Stimulated activated CD8-positive, alpha-beta memory T cell treated with anti-CD3 and anti-CD28 coated beads, Interleukin-15, amount 100 ng/mL, for 1 hour (primary cell): ENCODE measurements at places on chromosomes 1 and 21.

GRCh38 chr1:167499664-167500101 lies 18.6 kb downstream of the CD247 start:
- DNase-seq: no peak

- no peak for DNase-seq
These were observed 83.1 kb downstream of the ESRRG start for GRCh38 chr1:216640100-216640499.

DNA sequence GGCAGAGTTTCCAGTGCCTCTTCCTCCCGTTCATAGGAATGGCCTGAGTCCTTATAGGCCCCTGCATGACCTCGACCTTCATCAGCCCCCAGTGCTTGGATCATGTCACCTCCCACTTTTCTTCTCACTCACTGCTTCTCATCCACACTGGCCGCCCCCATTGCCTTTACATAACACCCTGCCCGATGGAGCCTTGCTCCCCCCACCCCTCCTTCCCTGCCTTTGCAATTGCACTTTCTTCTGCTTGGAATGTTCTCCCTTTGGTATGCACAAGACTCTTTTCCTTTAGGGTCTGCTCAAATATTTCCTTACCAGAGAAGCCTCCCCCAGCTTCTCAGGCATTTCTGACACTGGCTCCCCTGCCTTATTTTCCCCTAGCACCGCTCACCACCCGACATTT lies 125.2 kb upstream of the KCNJ6 start:
- DNase-seq: no peak

- DNase-seq: no peak
These were observed 75.1 kb downstream of the ARHGEF10L start for GRCh38 chr1:17614586-17614985.

GRCh38 chr1:207659545-207660153 lies 14.7 kb downstream of the CR1L start:
- DNase-seq: no peak

DNA sequence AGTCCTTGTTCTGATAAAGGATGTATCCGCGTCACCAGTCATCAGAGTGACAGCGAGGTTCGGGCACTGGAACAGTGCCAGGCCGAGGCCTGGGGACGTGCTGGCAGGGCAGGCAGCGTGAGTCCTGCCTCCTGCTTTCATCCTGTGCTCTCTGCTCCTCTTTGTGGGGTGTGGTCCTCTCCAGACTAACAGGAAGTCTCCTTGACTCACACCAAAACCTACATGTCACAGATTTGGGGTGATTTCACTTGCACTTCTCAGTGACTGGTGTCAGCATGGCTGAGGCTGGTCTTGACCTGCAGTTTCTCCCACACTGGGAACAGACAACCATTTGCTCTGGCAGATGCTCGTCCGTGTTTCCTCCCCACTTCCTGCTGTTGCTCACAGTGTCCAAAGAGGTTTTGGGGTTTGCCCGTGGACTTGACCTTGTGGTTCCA lies 8.8 kb upstream of the NLRP3 start:
- peak; percentile 20 for DNase-seq

- no peak for DNase-seq
These were observed 126.3 kb upstream of the CXADR start for GRCh38 chr21:17386498-17386897.

- no peak for DNase-seq
These were observed 9.4 kb downstream of the FAM229A start for GRCh38 chr1:32352831-32353383.

GRCh38 chr1:25862785-25863485 lies 3.7 kb upstream of the AUNIP start:
- DNase-seq: no peak

GRCh38 chr1:85579622-85580021 lies 939 bp upstream of the CCN1 start:
- DNase-seq: no peak

DNA sequence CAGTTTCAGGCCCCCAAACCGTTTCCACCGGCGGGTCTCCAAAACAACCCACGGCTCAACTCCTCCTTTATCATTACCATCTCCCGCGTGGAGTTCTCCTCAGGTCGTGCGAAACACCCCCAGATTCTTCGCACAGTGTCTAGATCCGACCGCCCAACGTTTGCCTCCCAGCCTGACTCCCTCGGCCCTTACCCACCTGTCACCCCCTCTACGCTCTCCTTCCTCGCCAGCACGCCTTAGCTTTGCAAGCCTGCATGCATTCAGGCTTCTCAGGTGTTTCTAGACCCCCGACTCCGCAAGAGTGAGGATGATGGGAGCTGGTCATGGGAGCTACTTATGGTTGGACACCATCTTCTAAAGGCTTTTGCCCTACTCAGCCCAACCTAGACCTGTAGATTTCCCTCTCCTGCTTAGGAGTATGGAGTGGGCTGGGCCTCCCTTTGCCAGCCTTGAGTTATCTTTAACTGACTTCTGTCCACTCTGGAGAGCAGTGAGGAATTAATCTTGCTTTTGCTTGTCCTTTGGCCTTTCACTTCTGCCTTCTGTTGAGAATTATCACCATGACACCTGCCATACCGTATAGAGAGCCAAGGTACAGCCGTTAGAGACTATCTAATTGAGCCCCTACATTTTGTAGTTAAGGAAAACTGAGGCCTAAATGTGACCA lies 865 bp downstream of the ATP5IF1 start:
- DNase-seq: no peak

GRCh38 chr1:218034468-218034867 lies 250.6 kb upstream of the RRP15 start:
- DNase-seq: no peak

- no peak for DNase-seq
These were observed 6.1 kb upstream of the GJB3 start for GRCh38 chr1:34774957-34775356.

DNA sequence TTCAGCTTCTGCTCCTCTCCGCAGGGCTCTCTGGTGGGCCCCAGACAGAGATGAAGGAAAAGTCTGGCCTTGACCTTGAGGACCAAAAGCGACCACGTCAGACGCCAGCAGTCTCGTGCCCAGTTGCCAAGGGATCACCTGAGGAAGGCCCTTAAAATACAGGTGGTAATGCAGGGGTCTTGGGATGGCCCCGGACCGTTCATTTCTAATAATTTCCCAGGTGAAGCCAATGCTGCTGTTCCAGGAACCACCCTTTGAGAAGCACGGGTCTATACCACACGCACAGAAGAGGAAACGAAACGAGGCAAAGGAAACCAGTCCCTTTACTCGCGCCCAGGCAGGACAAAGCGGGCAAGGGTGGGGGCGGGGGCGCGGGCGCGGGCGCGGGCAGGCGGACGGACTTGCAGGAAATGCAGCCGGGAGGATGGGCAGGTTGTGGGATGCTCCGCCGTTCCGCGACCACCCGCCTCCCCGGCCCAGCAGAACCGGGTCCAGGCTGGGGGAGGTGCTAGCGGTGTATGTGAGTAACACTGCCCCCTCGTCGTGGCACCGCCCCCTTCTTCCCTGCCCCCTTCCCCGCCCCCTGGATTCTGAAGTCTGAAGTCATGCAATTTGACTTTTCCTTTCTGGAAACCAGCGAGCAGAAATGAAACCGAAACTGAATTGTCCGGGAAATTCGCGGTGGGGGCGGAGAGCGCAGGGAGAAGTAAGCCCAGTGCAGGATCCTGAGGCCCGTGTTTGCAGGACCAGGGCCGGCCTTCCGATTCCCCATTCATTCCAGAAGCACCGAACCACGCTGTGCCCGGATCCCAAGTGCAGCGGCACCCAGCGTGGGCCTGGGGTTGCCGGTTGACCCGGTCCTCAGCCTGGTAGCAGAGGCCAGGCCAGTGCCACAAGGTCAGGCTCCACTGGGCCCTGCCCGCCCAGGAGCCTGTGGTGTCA lies 5.8 kb upstream of the MX1 start:
- DNase-seq: peak; percentile 46

GRCh38 chr1:44072204-44072603 lies 40.9 kb upstream of the SLC6A9 start:
- no peak for DNase-seq

DNA sequence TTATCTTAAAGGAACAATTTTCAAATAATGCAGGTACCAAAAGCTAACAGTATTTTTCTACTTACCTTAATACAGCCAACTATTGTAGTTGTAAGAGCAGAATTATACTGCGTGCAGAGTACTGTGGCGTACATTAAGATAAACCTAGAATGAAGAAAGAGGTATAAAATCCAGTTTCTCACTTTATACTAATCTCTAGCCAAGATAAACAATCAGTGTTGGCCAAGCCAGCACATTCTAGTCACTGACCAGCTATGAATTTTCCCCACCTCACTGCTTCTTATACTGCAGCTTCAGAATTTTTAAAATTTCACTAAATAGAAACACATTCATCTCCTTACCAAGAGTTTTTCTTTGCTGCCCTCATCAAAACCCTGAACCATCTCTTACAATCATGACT lies 33.6 kb downstream of the SLC35D1 start:
- no peak for DNase-seq

DNA sequence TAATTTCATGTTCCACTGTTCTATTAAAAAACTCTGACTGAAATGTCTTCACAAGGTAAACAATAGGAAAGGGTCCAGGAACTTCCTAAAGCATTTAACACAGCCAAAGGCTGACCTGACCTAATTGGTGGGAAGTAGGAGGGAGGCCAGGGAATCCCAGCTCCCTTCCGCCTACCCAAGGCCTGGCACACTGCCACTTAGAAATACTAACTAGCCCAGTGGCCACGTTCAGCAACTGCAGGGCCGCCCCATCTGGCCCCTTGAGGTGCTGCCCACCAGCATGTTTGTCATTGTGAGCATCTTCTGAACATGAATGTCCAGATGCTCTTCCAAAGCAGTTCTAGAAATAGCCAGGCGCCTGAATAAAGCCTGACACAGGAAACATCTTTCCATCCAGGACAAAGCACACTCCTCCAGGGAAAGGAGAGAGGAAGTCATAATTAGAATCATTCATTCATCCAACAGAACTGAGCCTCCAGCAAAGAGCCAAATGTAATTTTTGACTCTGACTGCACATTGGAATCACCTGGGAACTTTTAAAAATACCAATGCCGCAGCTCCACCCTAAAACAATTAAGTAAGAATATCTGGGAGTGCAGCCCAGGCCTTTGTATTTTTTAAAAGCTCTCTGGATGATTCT lies 44.6 kb upstream of the BCL9 start:
- no peak for DNase-seq

GRCh38 chr1:25018110-25018735 lies 88.1 kb upstream of the RUNX3 start:
- no peak for DNase-seq

DNA sequence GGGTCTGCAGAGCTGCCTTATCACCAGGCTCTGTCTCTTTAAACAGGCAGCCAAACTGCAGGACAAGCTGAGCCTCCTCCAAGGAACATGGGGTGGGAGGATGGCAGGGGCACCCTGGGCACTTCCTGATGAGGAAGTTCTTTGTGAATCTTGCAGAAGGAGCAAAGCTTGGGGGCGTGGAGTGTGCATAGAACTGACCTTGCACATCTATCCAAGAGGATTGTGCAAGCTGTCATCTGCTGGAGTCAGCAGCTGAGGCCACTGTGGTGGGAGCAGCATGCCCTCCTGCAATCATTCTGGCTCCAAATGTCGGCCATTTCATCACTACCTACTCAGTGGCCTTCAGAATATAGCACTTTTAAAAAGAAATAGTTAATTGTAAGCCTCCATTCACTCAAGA lies 182.2 kb downstream of the AJAP1 start:
- no peak for DNase-seq

GRCh38 chr1:155960081-155960745 lies 18.1 kb downstream of the ARHGEF2 start:
- no peak for DNase-seq

DNA sequence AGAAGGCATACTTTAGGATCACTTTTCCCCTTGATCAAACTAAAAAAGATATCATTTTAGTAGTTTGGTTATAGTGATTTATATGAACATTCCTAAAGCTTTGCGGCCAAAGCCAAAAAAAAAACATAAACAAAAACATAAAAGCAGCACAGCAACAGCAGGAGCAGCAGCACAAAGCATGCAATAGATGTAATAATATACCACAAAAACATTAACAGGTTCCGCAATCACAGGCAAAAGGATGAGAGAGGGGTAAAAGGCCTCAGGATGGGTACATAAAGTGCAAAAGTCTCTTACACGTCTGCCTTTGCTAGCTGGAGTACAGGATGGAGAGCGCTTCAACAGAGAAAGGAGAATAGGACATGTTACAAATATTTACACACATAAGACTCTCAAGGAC lies 119.0 kb downstream of the COQ8A start:
- DNase-seq: no peak

DNA sequence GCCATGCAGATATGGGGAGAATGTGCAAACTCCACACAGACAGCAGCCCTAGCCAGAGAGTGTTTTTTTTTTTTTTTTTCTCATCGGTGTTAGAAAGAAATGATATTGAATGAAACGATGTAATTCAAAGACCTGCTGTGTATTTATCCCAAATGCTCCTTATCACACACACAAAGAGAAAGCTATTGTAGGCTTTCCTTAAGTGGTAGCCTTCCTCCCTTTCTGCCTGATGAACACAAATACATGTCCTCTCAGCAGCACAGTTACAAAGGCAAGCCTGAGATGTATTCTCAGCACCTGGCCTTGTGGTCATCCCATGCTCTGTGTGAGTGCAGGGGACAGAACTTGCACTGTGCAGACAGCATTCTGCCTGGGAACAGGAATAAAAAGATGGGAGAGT lies 93.8 kb downstream of the PLPPR5 start:
- no peak for DNase-seq

DNA sequence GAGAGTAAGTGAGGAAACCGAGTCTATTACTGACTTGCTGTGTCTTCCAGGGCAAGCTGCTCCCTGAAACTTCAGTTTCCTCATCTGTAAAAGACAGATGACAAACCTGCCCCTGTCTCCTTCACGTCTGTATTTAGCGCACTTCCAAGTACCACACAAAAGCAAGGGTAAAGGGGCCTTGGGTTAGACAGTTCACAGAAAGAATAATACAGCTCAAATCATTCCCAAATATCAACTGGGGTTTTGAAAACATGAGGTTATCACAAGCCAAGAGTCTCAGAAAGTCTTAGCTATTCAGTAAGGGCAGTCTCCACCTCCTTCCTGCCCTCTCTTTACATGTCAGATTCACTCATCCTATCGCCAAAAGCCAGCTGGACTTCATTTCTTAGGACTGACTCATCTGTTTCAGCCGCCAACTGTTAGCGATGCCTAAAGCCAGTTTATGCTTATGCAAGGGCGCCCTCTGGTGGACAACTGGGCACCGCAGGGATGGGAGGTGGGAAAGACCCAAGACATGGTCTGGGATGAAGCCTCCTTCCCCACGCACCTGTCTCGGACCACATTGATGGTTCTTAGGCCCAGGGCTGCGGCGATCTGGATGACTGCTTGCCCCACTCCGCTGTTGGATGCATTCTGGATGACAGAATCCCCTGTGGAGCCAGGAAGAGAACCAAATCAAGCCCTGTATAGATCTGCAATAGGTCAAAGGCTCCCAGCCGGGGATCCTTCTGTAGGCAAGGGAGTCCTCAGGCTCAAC lies 21.1 kb upstream of the SRSF4 start:
- peak; percentile 93 for DNase-seq

GRCh38 chr1:19981507-19982312 lies 2.3 kb upstream of the PLA2G2A start:
- DNase-seq: no peak

- DNase-seq: no peak
These were observed 2.6 kb downstream of the LRRC8B start for GRCh38 chr1:89527256-89527655.
